ENCODE measurements at places on chromosomes 1 and 21.

DNA sequence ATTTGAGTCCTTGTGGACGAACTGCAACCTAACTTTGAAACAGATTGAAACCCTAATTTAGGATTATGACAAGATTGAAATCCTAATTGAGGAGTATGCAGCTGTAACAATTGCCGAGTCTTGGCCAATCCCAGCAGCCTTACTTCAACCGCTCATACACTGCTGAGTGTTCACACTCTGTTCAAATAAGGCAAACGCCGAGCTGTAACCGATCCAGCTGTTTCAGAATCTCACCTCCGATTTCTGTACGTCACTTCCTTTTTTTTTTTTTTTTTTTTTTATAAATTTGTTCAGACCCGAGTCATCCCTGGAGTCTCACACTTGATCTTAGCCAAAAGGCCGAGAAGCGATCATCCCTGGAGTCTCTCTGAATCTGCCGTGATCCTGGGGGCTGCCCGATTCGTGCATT, 22.3 kb upstream of the ATP5PO start:
- DNase-seq, result no peak

DNA sequence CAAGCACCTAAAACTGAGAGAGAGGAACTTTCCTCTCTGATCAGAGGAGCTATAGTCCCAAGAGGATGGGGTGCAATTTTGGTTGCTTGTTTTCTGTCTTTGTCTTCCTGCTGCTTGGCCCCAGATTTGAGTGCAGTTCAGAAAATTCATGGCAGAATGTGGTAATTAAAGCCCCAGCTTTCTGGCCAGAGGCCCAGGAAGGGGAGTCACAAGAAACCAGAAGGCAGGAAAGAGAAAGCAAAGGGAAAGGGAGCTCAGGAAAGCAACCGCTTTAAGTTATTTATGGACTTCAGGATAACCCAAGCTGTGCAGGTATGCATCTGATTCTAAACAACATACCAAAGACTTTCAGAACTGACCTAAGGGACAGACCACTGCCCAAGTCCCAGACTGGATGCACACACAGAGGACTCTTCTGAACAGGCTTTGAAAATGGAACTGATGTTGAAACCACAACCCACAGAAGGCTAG, 88.8 kb downstream of the ST3GAL3 start:
- DNase-seq, result no peak

DNA sequence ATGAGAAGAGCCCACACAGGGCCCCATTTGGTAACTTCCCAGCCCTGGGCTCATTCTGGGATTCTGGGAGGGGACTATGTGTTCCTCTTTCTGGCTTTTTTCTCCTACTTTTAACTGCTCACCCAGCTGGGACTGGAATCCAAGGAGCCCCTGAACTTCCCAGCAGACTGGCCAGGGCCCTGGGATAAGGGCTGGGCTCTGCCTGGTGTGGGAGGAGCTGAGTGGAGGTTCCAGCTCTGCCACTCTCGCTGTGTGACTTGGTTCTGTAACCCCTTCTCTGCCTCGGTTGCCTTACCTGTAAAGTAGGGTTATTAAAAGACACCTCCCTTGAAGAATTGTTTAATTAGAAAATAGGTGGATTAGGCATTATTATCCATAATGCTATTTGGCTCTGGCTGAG, 19.6 kb upstream of the EPB41 start:
- DNase-seq, result no peak

DNA sequence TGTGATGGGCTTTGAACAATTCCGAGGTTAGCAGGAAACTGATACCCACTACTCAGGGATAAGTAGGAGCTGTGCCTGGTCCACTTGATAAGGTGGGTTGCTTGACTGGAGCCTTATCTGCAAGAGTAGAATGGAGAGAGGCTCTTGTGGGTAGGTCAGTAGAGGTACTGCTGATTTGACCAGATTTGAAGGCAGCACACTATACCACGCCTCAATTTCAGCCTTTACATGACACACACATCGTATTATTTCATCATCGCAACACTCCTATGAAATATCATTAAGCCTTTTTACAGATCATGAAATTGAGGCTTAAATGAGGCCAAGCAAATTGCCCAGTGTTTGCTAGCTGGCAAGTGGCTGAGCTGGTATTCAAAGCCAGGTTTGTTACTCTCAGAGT, 69.6 kb downstream of the KCNJ15 start:
- DNase-seq, result no peak

GRCh38 chr1:235127203-235127602, 1.4 kb downstream of the TOMM20 start:
- DNase-seq, result no peak

DNA sequence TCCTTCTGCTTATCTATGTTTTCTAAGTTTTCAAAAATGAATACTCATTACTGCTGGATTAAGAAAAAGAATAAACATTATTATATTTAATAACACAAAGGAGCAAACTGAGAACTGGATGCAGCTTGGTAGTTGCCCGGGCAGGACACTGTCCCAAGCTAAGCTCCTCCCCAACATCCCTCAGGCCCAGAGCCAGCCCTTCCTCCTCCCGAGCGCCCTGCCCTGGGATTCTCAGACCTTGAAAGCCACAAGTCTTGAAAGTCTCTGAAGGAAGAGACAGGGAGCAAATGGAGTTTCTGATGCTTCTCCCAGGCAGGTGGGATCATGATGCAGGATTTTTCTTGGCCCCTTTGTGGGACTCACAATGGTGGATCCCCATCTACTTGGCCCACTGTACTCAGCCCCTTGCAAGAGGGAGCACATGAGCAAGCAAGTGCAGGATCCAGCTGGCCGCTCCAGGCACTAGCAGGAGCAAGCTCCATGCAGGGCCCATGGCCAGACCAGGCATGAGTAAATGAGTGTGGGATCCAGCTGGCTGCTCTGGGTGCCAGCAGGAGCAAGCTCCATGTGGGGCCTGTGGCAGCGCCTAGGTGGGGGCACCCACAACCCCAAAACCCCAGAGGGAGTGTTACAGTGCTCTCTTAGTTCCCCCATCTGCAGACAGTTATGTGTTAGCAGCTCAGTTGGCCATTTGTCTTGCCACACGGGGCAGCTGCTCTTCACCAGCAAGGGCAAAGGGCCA, 32.1 kb upstream of the RAB4A start:
- DNase-seq, result no peak

DNA sequence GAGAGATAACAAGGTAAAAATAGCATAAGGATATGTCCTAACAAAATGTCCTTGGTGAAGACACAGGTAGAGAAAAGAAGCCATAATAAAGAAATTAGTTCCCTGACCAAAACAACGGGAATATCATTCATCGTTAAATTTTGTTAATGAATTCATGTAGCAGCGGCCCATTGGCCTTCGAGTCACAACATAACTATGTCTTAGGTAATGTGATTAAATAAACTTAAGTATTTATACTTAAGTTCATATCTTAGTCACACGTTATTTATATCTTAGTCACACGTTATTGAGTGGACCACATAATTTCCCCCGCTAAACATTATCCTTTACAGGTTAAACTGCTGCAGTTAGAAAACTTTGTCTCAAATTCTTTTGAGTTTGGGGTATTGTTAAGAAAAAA, 1.2 kb downstream of the NEXN start:
- DNase-seq, result no peak

GRCh38 chr1:168396940-168397684, 116.4 kb downstream of the TBX19 start:
- DNase-seq, result no peak

- DNase-seq, result no peak
These were observed 121.8 kb downstream of the GALNT2 start for GRCh38 chr1:230188826-230189225.

DNA sequence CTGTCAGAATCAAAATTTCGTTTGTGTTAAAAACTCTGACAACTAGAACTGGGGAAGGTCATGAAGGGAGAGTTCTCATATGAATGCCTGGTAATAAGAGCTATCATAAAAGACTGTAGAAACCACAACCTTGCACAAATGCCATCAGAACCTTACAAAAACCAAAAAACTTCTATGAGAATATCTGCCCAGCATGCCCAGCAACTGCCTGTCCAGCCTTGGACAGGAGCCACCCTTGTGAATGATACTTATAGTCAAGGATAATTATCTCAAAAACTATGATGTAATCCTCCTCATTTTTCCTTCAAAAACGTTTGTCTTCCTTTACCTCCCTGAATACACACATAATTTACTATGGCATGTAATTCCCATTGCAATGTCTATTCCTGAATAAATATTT, 53.4 kb upstream of the C1orf185 start:
- DNase-seq, result no peak

GRCh38 chr1:181398544-181398943, 84.8 kb upstream of the CACNA1E start:
- DNase-seq, result no peak

DNA sequence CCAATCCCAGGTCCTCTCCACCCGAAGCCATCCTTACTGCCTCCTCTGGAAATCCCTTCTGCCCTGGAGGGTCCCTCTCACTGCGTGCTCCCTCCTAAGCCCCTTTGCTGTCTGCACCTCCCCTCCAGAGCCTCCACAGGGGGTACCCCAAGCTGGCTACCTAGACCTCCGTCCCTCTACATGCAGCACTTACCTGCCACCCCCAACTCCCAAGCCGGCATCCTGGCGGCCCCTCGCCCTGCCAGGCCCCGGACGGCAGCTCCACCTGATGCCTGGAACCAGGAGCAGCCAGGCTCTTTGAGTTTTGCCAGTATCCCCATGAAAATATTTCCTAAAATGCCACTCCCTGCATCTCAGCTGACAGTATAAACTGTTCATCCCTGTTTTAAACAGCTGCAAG, 4.1 kb downstream of the PRDM15 start:
- no peak for DNase-seq

DNA sequence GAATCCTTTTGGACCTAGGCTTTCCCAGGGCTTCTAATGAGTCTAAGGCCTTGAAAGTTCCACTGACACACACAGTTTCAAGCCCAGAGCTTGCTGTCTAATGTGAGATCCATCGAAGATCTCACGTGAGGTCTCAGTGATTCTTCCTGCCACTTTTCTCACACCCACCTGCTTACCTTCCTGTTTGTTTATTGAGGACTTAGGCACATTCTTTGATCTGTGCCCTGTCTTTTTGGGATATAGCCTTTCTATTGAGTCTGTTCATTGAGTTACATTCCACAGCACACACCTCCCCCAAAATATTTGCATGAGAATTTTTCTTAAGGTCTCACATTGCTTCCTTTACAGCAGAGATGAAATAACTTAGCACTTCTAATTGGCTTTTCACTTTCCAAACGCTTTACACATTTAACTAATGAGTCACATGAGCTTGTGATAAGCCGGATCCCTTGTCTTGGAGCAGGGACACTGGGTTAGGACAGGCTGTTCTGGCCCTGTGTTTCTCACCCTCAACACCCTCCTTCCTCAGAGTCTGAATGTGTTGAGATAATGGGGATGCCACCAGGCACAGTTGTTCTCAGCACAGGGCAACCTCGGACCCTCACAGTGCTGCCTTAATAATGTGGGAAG, 288.3 kb downstream of the TM2D1 start:
- DNase-seq, result no peak

GRCh38 chr1:10738061-10739058, 58.1 kb downstream of the CASZ1 start:
- DNase-seq, result no peak

- DNase-seq, result no peak
These were observed 66.0 kb downstream of the TMEM200B start for GRCh38 chr1:29057700-29058099.

DNA sequence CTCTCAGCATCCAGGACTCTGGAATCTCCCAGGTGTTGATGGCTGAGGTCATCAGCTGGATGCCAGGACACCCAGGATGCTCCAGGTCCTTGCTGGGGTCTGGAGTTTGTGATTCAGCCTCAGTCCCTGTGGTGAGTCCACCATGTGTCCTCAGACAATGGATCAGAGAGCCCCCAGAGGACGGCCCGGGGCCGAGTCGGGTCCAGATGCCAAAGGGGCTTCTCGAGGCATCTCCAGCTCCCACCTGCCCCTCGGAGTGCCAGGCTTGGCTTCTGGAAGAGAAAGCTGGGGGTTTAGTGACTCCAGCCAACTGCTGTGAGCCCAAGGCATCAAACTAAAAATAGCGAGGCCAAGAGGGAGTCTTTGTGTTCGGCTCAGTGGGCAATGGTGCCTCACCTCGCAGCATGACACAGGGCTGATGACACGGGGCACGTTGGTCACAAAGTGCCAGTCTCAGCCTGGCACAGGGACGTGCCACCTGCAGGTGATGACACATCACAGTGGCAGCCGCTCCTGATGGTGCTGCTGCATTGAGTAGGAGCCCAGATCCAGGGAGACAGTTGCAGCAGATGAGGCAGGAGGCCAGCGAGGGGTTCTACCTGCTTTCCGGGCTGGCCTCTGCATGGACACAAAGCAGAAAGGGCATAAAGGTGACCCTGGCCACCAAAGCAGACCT, 10.6 kb downstream of the PDE9A start:
- DNase-seq, result no peak

DNA sequence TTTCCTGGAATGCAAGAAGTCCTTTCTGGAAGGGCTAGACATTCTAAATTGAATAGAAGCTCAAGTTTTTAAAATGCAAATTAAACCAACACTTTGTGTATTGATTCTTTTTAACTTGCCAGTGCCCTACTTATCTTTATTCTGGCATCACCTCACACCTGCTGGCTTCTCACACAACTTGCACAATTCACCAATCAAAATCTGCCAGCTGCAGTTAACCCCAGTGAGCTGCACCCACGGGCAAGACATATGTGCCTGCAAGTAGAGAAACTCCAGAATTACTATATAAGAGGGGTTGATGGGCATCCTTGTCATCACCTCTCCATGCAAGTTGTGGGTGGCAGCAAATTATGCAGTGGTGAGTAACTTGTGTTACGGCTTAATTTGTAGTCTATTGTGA, 11.7 kb upstream of the PLPPR4 start:
- DNase-seq, result no peak

DNA sequence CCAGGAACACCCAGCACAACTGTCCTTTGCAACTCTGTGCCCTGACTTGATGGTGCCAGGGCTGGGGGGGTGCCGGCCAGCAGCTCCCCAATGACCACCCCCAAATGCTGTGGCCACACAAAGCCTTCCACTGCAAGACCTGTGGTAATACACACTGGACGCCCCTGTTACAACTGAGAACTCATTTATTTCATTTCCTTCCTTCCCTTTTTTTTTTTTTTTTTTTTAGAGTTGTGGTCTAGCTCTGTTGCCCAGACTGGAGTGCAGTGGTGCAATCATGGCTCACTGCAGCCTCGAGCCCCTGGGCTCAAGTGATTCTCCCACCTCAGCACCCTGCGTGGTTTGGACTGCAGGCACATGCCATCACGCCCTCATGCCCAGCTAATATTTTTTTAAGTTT, 25.2 kb downstream of the TP73 start:
- no peak for DNase-seq

DNA sequence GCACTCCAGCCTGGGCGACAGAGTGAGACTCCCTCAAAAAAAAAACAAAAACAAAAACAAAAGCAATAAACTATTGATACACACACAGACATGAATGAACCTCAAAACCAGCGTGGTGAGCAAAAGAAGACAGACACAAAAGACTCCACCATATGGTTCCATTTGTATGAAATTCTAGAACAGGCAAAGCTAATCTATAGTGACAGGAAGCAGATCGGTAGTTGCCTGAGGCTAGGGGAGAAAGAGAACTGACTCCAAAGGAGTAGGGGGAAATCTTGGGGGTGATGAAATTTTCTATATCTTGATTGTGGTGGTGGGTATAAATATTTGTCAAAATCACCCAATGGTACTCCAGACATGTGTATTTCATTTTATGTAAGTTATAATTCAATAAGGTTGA, 20.9 kb downstream of the LACTBL1 start:
- no peak for DNase-seq

GRCh38 chr1:938711-939489, 15.2 kb downstream of the SAMD11 start:
- no peak for DNase-seq

- DNase-seq, result no peak
These were observed 199.2 kb downstream of the ROR1 start for GRCh38 chr1:63973005-63973419.

GRCh38 chr1:215957663-215958062, 390.6 kb downstream of the KCTD3 start:
- DNase-seq, result no peak
